ENCODE measurements at places on chromosomes 7 and 10. TPM values are rescaled to one million over a fixed set of nuclear protein-coding genes. Genes with fewer than 3 reads are reported as not detected.

The TFR2 gene
- total RNA-seq, result 2.2 TPM

The NUTM2E gene
- 0.47 TPM for total RNA-seq

The THNSL1 gene
- 4.8 TPM for total RNA-seq

The AIFM2 gene
- total RNA-seq, result 35.0 TPM

The DRGX gene
- 0.08 TPM for total RNA-seq

The CHAT gene
- total RNA-seq, result not detected

The MDH2 gene
- total RNA-seq, result 390 TPM

The STAMBPL1 gene
- total RNA-seq, result 30.0 TPM

The CNPY1 gene
- not detected for total RNA-seq

The IMMP2L gene
- 19.0 TPM for total RNA-seq

The TRIM73 gene
- total RNA-seq, result 2.1 TPM

The CARD11 gene
- total RNA-seq, result 2.5 TPM

The CH25H gene
- 0.39 TPM for total RNA-seq

The RASA4B gene
- 2.1 TPM for total RNA-seq

The PNLIP gene
- total RNA-seq, result not detected
